ENCODE measurements at places on chromosomes 4 and X. TPM values are rescaled to one million over a fixed set of nuclear protein-coding genes. Genes with fewer than 3 reads are reported as not detected.

GRCh38 chr4:32440391-32440790 is 1720.2 kb downstream of the PCDH7 start:
- DNase-seq = peak; percentile 9

- no peak for DNase-seq
These were observed 55.3 kb downstream of the AMOT start for GRCh38 chrX:112785344-112785743.

- no peak for DNase-seq
These were observed 13.3 kb upstream of the MID1 start for GRCh38 chrX:10633722-10634121.

HTN1 gene
- 0.03 TPM for polyA plus RNA-seq

DNA sequence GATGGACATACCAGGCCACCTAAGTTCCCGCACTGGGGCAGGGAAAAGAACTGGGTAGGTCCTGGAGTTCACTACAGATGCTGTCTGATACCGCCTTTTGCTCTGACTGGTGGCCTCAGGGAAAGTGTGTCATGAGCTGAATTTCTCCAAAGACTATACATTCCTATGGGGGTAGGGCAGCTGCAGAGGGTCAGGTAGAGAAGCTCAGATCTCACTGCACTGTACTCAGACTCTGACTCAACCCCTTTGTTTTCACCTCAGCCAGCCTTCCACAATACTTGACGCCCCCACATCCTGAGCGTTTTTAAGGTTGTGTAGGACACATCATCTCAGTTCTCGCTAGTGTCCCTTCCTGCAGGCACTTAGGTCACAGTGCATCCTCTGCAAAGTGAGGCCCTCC is 7.8 kb downstream of the GATB start:
- DNase-seq = no peak

- no peak for DNase-seq
These were observed 444.7 kb upstream of the RPS6KA3 start for GRCh38 chrX:20711366-20711765.

- DNase-seq = no peak
These were observed 355.7 kb downstream of the MID1IP1 start for GRCh38 chrX:39157006-39157405.

AMER1 gene
- 7.5 TPM for polyA plus RNA-seq

DNA sequence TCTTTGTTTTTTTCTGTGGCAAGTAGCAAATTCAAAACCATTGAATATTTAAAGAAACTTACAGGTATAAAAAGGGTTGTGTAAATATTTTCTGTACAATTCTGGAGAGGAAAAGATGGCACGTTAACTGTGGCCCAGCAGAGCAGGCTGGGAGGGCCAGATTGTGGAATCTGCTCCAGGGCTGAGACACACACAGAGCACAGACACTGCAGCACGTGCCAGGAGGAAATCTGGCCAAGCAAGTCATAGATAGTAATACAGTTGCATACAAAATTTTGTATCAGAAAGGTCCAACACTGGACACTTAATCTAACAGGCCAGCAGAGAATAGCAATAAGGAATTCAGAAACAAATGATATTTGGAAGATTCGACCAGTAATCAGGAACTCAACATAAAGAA is 763.7 kb downstream of the PDHA2 start:
- DNase-seq = no peak

NKX1-1 gene
- not detected for polyA plus RNA-seq

DNA sequence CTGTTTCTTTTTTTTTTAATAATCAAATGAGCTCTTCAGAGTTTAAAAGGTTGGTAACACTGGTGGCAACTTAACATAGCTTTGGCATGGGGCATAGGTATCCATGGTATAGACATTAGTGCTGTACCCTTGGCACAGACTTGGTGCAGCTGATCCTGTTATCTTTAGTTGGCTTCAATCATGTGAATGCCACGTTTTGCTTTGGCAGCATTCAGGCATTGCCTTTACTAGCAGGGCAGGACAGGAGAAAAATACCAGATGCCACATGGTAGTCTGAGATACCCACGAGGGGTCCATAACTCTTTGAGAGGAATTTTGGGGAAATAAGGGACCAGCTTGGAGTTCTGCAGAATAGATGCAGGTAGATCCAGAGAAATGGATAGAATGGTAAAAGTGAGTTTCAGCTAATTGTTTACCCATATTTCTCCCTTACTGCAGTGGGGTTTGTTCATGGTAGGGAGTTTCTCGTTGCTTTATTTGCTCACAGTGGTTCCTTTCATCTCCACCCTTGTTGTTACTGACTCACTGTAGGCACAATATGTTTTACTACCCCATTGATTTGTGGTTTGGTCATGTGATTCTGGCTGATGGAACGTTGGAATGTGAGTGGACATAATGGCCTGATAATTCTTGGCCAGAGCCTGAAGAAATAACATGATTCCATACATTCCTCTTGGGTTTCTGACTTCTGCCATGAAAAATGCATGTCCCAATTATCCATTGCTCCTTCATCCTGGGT is 342.7 kb downstream of the GLUD2 start:
- DNase-seq = no peak

GRCh38 chr4:163747886-163748285 is 253.4 kb downstream of the TMA16 start:
- DNase-seq = no peak

HSFX4 gene
- 0.35 TPM for polyA plus RNA-seq

GRCh38 chrX:115561605-115562479 is 868 bp downstream of the PLS3 start:
- DNase-seq = no peak

EMCN gene
- polyA plus RNA-seq = 96.1 TPM

- DNase-seq = no peak
These were observed 44.9 kb upstream of the BBS12 start for GRCh38 chr4:122687531-122688061.

GRCh38 chr4:112552668-112553067 is 36.7 kb upstream of the NEUROG2 start:
- no peak for DNase-seq

VSIG1 gene
- polyA plus RNA-seq = 0.73 TPM

DNA sequence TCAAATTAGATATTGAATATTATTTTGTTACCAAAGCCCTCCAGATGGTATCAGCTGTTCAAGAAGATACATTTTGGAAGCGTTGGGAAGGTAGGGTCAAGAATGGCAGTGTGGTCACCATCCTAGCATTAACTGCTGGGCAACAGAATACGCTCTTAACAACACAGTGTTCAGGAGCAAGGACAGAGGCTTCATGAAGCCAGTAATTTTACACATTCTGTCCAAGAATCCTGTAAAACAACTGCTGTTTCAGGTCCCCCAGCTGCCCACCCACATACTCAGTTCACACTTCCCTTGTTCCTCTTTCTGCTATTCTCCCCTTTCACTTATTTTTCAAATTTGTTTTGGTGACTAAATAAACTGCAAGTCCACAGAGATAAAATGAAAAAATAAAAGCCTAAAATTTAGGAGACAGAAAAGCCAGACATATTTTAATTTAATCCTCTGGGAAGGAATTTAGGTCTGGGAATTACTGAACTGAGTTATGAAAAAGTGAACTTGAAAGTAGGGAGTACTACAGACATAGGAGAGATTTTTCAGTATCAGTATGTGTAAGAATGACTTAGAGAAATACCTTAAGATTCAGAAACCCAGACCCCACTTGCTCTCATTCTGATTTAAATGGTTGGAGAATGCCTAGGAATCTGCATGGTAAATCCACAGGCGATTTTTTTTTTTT is 406.7 kb downstream of the MAPK10 start:
- DNase-seq = no peak

- DNase-seq = no peak
These were observed 8.1 kb upstream of the HSD17B10 start for GRCh38 chrX:53442322-53442631.

DNA sequence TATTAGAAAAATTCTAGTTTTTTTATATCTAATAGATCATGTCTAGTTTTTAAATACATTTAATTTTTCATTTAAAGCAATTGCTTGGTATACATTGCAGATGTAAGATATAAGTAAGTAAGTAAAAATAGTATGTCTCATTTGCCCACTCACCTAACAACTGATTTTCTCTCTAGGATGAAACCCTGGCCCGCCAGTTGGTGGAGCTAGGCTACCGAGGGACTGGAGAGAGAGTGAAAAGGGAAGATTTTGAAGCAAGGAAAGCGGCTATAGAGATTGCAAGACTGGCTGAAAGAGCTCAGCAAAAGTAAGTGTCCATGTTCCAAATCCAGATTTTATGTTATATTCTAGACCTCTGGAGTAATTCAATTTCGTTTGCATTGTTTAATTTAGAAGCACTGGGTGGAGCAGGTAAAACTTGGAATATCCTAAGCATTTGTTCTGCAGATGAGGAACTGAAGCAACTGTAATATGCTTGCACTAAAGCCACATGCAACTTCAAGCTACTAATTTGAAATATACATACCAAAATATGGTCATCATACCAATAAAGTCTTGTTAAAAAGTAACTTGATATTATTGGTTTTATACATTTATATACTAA is 27.1 kb downstream of the CFAP299 start:
- peak; percentile 13 for DNase-seq

DNA sequence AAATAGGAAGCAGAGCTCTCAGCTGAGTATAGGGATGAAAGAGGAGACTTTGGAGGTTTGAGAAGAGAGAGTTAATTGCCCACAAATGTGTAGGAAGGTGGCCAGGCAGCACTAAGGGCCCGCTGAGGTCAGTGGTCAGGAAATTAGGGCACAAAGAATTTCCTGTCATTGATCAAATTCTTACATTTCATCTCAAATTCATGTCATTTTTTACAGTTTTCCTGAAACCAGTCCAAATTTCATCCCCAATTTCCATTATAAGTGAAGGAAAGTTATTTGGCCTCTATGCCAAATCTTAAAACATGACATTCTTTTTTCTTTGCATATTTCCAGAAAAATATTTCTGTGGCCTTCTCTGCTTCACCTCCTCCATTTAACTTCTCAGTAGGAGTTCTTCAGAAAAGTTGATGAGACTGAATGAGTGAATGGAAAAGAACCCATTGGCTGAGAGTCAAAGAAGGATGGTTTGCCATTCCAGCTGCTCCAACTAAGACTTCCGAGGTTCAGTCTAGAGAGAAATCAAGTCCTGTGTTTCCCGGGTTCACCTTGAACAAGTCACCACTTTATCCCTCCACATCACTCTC is 68.7 kb upstream of the SPRY1 start:
- no peak for DNase-seq

- DNase-seq = no peak
These were observed 228.2 kb downstream of the ADGRA3 start for GRCh38 chr4:22287631-22288030.

GRCh38 chr4:119498527-119498926 is 130.1 kb downstream of the PDE5A start:
- DNase-seq = no peak

DNA sequence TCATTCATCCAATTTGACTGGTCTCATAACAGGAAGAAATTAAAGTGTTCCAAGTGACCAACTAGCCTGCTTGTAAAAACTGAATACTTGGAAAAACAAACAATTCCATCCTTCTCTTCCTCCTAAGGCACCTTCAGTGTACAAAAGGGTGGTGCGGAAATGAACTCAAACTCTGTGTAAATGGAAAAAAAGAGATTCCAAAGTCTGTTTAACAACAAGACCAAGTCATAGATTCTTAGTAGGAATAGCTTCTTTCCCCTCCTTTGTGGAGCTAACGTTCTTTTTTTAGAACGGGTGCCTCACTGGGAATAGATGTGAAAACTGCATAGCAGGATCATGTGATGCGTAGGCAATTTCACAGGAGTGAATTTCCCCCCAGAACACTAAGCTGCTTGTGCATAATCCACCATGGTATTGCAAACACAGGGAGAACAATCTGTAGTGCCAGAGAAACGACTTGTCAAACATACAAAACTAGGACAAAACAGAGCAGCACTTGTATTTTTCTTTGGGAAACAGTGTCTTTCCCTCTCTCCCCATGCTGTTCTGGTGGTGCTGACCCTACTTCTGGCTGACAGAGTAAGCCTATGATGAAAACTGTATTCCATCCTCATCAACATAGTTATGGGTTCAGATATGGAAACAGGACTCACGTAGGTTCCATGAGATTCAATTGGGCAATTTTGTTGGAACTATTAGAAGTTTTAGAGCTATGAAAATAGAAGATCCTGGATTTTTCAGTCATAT is 13.2 kb upstream of the SOD3 start:
- DNase-seq = no peak

GRCh38 chr4:168335621-168336020 is 17.1 kb upstream of the DDX60 start:
- no peak for DNase-seq

ADH7 gene
- polyA plus RNA-seq = not detected

TEX11 gene
- 0.14 TPM for polyA plus RNA-seq

- DNase-seq = no peak
These were observed 50.8 kb upstream of the ELF2 start for GRCh38 chr4:139227729-139228404.

HMX1 gene
- not detected for polyA plus RNA-seq

GRCh38 chr4:107187091-107187490 is 151.0 kb upstream of the DKK2 start:
- DNase-seq = no peak

TEX13C gene
- polyA plus RNA-seq = not detected

GRCh38 chrX:39802354-39802753 is 295.4 kb downstream of the BCOR start:
- no peak for DNase-seq

DNA sequence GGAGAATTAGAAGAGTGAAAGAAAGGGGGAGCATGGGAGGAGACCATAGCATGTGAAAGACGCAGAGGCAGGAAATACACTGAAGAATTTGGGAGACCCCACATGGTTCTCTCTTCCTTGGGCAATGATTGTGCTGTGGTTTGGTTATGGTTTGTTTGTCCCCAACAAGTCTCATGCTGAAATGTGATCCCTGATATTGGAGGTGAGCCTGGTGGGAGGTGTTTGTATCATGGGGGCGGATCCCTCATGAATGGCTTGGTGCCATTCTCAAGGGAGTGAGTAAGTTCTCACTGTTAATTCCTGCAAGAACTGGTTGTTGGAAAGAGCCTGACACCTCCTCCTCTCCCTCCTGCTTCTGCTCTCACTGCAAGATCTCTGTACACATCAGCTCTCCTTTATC is 78.6 kb upstream of the RAI2 start:
- no peak for DNase-seq

DNA sequence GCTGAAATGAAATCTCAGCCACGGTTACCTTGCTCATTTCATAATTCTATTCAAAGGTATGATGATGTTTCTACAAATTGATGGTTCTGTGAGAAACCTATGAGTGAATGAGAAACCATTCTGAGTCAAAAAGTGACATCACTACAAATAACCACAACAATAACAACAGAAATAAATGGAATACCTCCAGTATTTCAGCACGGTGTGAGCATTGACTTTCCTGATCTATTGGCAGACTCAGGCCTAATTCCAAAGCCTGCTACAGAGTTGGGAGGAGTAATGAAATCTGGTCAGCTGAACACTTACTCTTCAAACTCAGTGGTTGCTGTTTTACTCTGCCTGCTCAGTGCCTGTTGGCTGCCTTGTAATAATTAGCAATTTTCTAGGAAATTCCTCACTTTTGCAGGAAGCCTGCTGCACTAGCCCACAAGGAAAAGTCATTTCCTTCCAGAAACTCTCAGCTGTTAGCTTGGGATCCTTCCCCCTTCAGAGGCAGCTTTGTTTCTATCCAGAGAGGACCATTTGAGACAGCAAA is 18.8 kb upstream of the SYNPO2 start:
- DNase-seq = no peak

SOWAHD gene
- 0.40 TPM for polyA plus RNA-seq

Data from left renal cortex interstitium (tissue), 4 donors.